ENCODE measurements at places on chromosomes 13 and 19.

- DNase-seq, result peak; percentile 57
These were observed 13.0 kb upstream of the SIGLEC11 start for GRCh38 chr19:49973987-49974386.

- no peak for DNase-seq
These were observed 38.2 kb upstream of the TUBGCP3 start for GRCh38 chr13:112626124-112626523.

GRCh38 chr19:46291829-46292228 lies 5.0 kb upstream of the HIF3A start:
- DNase-seq, result no peak

DNA sequence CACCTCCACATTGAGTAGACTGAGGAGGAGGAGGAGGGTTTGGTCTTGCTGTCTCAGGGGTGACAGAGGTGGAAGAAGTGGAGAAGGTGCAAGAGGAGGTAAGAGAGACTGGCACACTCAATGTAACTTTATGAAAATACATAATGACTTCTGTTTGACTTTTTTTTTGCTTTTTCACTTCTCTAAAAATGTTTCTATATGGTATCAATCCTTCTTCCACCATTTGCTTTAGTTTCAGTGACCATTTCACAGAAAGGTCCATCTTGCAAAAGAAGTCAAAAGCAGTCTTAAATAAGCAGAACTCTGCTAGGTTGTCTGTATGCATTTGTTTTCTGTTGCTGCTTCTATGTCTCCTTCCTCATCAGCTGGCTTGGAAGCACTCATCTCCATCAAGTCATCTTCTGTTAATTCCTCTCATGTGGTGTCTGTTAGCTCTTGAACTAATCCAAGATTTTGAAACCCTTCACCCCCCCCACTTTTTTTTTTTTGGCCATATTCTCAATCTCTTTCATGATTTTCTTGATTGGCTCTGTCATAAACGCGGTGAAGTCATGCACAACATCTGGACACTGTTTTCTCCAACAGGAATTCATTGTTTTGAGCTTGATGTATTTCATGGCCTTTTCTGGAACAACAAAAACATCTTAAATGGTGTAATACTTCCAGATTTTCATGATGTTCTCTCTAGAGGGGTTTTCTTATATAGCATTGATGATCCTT lies 80.8 kb downstream of the KL start:
- DNase-seq, result no peak

- no peak for DNase-seq
These were observed 3.8 kb downstream of the BCL2L12 start for GRCh38 chr19:49669516-49669915.

GRCh38 chr19:30711296-30711695 lies 339.1 kb downstream of the ZNF536 start:
- DNase-seq, result no peak

DNA sequence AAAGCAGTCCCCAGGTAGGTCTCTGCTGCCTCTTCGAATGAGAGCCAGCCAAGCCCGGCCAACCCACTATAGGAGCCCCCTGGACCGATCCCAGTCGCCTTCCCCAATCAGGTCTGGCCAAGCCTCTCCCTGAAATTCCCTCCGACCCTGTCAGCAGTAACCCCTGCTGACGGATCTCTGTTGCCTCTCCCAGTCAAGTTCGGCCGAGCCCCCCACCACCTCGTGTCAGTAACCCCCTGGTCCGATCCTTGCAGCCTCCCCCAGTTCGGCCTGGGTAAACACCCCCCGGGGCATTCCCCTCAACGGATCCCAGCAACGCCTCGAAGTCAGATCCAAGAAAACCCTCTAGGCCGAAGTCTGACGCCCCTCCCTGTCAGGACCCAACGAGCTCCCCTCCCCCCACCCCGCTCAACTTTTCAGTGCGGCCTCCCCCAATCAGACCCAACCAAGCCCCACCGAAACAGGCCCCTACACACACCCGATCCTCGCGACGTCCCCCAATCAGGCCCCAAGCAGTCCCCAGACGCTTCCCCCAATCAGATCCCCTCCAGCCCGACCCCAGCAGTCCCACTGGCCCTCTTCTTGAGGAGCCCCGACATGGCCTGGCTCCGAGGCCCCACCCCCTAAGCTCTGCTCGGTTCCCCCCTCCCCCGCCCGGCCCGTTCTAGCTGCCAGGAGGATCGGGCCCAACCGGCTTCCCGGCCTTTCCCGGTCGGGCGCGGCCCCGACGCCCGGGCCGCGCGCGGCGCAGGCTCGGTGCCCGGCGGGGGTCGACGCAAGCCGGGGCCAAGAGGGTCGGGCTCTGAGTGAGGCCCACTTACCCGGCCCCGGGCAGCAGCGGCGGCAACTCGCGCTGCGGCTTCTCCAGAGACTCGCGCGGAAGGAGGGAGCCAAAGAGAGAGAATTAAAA lies 1.8 kb downstream of the TNPO2 start:
- DNase-seq, result peak; percentile 87

DNA sequence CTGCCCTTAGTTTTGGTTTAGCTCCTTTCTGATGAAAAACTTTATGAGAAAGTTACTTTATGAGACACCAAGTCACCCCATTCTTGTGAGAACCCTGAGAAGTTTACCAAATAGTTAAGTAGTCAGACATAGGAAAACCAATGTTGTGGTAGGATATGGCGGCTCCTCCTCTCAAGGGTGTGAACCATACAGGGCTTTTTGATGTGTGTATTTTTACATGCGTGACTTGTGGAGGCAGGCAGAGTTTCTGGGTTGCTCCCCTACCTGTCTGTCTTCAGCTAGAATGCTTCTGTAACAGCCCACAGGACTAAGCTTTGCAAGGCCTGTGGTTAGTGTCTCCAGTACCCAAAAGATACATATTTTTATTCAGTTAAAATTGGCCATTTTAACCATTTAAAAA lies 18.3 kb downstream of the UBAC2 start:
- no peak for DNase-seq
